ENCODE measurements at places on chromosomes 2 and 18. TPM values are rescaled to one million over a fixed set of nuclear protein-coding genes. Genes with fewer than 3 reads are reported as not detected.
A peak's percentile ranks its signal among the peaks of the same experiment; 100 is the strongest.

The FZD7 gene
- total RNA-seq = 37.9 TPM

The DSC2 gene
- 2.7 TPM for total RNA-seq

GRCh38 chr2:38406597-38407110 is 29.6 kb upstream of the ATL2 start:
- no peak for DNase-seq
- H3K36me3 ChIP-seq = no peaks in the 10 kb centered on the region
- no peak overlapping the region for H3K4me3 ChIP-seq

GRCh38 chr2:17733599-17733998 is 20.0 kb downstream of the SMC6 start:
- H3K4me1 ChIP-seq = no peaks in the 10 kb centered on the region
- no peaks in the 10 kb centered on the region for H3K27me3 ChIP-seq
- peaks cover 93% of the 10 kb centered on the region for H3K36me3 ChIP-seq
- no peak for DNase-seq

DNA sequence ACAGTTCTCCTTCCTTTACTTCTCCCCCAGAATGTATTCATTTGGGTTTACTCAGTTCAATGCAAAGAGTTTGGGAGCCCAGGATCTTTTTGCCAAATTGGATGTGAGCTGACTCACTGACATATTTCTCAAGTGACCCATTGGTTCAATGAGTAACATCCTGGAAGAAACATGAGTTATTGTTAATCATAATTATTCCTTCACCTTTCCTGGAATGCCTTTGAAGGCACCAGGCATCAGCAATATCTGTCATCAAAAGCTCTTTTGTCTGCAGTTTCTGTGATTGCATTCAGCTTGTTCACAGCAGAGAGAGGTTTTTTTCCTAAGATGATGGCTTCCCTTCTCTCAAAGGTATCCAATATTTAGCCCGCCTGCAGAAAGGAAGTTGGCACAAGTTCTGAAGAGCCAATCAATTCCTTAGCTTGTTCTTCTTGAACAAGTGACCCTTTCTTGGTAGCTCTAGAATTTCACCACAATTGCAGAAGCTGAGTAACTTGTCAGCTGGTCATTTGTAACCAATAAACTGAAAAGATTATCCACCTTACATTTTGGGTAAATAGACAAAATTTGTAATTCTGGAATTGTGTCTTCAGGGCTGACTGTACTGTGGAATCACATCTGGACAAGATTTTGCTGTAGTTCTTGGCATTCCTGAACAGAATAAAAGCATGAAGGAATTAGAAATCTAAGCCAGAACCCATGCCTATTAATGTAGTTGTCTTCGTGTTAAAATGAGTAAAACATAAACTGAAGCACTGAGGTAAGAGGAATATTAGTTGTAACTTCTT is 72.2 kb upstream of the TMEM17 start:
- peaks cover 36% of the 10 kb centered on the region for H3K4me1 ChIP-seq
- H3K27ac ChIP-seq = peak overlapping the region; percentile 55
- H3K27me3 ChIP-seq = no peaks in the 10 kb centered on the region
- no peak overlapping the region for H3K4me3 ChIP-seq

GRCh38 chr2:65320042-65320725 is 92.6 kb downstream of the ACTR2 start:
- no peak for DNase-seq
- no peak overlapping the region for H3K4me3 ChIP-seq
- no peak overlapping the region for H3K27ac ChIP-seq
- H3K4me1 ChIP-seq = peaks cover 17% of the 10 kb centered on the region
- H3K36me3 ChIP-seq = no peaks in the 10 kb centered on the region

- H3K36me3 ChIP-seq = peaks cover 19% of the 10 kb centered on the region
- peaks cover under 1% of the 10 kb centered on the region for H3K4me1 ChIP-seq
- H3K27me3 ChIP-seq = no peaks in the 10 kb centered on the region
- no peak overlapping the region for H3K4me3 ChIP-seq
- H3K27ac ChIP-seq = no peak overlapping the region
Observed at GRCh38 chr2:130349174-130349573, 6.5 kb downstream of the IMP4 start.
